ENCODE measurements at places on chromosomes 2 and 18.

GRCh38 chr2:237297421-237298150 is 116.4 kb downstream of the COL6A3 start:
- no peak for DNase-seq

DNA sequence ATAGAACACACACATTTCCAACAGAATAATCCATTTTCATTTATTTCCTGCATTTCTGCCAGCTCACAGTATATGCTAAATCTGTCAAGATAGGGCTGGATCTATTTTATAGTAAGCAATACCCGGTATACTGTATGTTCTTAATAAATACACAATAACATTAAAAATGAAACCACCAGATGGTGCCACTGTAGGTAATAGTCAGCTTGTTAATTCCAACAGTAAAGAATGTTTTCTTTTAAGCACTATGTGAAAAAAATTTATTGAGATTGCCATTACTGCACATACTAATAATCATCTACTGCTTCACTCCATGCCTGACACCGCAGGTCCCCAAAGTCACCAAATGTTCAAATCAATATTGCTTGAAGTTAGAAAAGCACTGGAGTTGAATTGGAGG is 131.5 kb upstream of the PGAP1 start:
- no peak for DNase-seq

- no peak for DNase-seq
Measured at GRCh38 chr2:151767536-151767935, 33.3 kb upstream of the NEB start.

DNA sequence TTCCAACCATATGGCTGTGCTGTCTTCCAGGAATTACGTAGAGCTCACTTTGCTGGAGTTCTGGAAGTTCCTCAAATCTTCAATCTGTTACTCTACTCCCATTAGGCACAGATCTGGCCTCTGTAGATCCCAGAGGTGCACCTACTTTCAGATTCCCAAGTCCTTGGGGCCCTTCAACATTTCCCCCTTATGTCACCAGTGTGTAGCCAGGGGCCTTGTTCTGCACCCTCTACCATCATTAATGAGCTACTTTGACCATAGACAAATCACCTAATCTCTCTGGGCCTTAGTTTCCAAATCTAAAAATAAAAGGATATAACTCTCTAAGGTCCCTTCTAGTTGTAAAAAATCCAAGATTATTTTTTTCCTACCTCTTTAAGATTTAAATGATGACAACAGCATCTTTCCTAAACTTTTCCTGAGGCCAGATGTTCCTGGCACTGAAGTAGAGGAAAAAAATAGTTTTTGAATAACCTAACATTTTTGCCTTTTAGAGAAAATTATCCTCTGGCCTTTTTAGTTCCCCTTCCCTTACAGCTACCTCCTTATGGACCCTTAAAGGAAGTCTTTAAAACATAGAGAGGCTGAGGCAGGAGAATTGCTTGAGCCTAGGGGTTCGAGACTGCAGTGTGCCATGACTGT is 31.0 kb upstream of the WIPF1 start:
- no peak for DNase-seq

GRCh38 chr2:19033240-19033639 is 325.2 kb downstream of the OSR1 start:
- no peak for DNase-seq

- no peak for DNase-seq
Measured at GRCh38 chr2:71901466-71901865, 246.2 kb downstream of the CYP26B1 start.

DNA sequence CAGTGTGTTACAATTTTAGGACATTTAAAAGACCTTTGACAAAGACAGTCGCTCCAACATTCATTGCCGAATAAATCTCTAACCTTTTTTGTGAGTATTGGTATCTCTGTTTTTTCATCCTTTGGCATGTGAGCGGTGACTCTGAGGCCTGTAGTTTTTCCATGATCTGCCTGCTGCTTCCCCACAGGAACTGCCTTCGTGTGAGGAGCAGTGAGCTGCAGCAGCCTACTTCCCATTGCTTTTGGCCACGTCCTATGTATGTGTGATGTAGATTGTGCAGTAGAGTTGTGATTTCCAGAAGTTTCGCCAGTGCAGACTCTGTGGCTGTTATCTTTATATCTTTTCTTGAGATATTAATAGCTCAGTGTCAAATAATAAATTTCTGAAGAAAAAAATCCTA is 79.8 kb downstream of the UGGT1 start:
- DNase-seq: no peak

DNA sequence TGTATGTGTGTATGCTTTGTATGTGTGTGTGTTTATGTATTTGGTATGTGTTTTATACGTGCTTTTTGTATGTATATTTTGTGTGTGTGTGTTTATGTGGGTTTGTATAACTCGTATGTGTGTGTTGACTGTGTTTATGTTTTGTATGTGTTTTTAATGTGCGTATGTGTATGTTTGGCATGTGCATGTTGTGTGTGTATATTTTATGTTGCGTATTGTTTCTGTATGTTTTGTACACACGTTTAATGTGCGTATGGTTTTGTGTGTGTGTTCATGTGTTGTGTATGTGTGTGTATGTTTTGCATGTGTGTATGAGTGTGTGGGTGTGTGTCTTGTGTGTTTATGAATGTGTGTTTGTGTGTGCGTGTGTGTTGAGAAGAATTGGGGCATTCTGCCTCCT is 55.2 kb upstream of the NCK2 start:
- DNase-seq: no peak

- no peak for DNase-seq
Measured at GRCh38 chr18:45408218-45408617, 207.1 kb upstream of the SLC14A2 start.

DNA sequence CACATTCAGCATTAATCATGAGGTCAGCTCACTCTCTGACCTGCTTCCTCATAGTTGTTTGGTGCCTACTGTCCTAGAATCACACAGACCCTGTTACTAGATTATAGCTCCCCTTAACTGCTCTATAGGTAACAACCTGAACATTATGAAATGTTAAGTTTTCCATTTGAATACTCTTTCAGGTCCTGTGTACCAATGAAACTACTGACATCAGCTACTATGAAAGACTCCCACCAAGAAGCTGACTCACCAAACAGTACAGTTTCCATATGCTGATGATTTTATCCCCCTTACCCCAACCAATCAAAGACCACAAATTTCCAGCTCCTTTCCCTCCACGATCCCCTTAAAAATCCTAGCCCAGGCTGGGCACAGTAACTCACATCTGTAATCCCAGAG is 56.3 kb downstream of the SRBD1 start:
- no peak for DNase-seq

DNA sequence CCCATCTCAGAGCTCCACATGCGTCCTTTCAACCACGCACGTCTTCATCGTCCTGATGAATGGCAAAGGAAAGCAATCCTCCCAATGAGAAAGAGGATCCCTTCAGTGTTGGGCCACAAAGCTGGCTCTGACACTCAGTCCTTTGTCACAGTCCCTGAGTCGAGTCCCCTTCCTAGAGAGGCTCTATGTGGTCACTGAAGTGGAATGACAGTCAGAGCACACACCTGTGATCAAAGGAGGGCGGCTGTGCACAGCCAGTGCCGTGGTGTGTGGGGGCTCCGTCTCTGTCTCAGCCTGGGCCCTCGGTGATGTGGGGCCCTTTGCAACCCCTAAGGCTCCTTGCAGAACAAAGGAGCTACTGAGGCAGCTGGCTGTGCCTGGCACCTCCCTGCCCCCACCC is 157.3 kb upstream of the APCDD1 start:
- DNase-seq: no peak

DNA sequence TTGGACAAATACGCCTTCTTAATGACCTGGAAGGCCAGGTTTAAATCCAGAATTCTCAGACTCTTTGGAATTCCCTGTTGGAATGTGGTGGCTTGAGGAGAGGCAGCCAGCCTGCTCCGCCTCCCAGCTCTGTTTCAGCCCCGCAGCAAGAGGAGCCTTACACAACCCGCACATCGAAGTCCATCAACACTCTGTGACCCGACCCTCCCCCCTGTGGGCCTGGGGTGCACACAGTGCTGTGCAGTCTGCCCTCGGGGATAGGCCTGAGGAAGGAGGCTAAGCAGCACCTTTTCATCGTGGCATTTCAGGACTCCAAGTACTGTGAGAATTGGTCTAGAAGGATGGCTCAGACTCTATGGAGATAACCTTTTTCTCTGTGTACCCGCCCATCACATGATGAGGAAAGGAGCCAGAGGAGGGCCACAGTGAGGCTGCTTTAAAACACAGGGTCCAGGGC is 73.7 kb downstream of the GREB1L start:
- no peak for DNase-seq

DNA sequence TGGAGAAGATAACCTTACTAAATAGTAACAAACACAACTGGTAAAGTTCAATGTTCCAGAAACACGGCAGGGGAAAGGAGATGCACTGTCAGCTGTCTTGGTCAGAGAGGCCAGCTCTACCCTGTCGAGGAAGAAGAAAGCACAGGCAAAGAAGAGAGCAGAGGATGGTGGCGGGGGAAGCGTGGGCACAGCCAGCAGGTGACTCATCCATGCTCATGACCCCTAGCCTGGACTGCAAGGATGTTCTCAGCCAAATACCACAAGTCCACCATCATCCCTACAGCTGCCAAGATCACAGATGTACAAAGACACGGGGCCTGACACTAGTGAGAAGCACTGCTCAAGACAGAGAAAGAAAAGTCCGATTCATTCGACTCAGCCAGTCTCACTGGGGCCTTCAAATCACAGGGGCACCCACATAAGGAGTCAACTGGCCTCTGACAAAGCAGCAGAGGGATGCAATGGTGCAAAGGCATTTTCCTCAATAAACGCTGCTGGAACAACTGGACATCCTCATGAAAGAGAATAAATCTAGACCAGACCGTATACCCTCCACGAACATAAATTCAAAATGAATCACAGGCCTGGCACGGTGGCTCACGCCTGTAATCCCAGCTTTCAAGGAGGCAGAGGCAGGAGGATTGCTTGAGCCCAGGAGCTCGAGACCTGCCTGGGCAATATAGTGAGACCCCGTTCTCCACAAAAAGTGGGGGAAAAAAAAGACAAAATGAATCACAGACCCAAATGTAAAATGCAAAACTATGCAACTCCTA is 5.6 kb downstream of the DTYMK start:
- DNase-seq: no peak

DNA sequence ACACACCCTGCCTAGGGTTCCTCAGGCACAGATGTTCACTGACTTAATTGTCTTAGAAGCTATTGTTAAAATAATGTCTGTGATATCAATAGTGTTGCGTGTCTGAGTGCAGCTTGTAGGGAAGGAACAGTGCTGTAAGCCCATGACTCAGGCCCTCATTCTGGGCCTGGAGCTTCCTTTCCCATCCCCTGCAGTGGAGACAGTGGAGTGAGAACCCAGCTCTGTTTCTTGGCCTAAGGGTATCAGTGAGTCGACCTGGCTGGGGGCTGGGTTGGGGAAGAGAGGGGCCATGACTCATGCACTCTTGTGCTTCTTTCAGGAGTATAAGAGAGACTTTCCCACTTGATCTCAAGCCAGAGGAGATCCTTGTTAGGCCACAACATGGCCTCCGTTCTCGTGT is 106.8 kb downstream of the HRH4 start:
- no peak for DNase-seq

- DNase-seq: no peak
Measured at GRCh38 chr2:201831469-201831868, 25.1 kb downstream of the CDK15 start.

DNA sequence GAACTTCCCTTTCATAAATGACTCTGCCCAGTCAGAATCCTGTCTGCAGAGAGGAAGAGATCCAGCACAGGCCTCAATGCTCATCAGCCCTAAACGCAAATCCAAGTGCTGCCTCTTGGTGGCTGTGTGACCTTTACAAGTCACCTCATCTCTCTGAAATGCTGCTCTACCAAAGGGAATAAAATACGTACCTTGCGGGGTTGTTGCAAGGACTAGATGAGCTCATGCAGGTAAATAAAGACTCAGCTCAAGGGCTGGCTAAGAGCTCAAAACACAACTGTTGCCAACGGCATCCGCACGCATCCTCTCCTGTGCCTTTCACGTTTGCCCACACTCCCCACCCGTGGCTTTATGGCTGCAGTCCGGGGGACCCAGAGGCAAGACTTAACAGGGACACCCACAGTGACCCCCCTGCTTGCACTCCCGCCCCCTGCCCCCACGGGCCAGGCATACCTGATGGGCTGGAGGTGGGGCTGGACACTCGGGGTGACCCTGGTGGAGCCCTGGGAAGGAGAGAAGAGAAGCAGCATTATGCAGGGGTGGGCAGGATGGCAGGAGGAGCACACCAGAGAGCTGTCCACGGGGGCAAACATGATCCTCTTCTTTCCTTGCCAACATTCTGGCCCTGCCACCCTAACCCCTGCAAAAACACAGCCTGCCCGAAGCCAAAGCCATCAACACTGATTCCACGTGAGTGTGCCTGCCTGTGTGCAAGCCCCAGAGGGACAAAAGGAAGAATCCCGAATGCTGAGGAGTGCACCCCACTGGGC is 102.6 kb downstream of the TNS1 start:
- peak; percentile 82 for DNase-seq

DNA sequence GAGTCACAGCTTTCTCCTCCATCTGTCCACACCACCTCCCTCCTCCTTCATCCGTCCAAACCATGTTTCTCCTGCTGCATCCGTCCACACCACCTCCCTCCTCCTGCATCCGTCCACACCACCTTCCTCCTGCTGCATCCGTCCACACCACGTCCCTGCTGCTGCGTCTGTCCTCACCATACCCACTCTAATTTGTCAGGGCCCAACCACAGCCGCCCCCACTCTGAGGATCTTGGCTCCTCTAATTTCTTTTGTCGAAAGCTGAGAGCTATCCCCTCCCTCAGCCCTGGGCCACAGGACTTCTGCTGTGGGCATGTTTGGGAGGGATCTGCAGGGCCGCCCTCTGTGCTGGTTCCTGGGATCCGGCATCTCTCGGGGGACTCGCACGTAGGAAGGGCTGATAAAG is 67.4 kb downstream of the TPO start:
- DNase-seq: no peak

GRCh38 chr18:10486362-10486761 is 31.9 kb downstream of the APCDD1 start:
- no peak for DNase-seq

GRCh38 chr2:159539701-159540100 is 76.6 kb downstream of the BAZ2B start:
- DNase-seq: no peak

GRCh38 chr18:76847916-76848315 is 25.6 kb downstream of the ZNF236 start:
- DNase-seq: no peak

- DNase-seq: no peak
Measured at GRCh38 chr18:67783196-67783946, 266.9 kb upstream of the DSEL start.

DNA sequence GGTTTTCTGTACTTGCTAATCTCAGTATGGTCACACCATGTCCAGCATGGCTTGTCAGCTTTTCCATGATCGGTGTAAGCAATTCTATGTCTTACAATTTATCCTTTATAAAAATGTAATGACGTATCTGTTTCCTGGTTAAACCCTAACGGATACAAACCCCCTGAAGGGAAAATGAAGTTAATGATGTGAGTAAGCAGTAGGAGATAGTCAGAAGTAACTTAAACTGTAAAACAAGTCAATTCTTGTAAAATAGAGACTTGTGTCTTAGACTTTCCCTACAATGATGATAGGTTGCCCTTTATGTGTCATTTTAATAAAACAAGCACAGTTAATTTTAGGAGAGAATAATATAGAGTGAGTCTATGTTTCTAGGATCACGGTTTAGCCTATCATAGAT is 1365.9 kb upstream of the SLC39A10 start:
- no peak for DNase-seq

- DNase-seq: no peak
Measured at GRCh38 chr18:52009958-52010357, 330.0 kb upstream of the DCC start.

Data from DMS153 (cell line).